ENCODE measurements at places on chromosomes 4 and X. TPM values are rescaled to one million over a fixed set of nuclear protein-coding genes. Genes with fewer than 3 reads are reported as not detected.

The SPATA18 gene
- total RNA-seq: 3.1 TPM

The REELD1 gene
- total RNA-seq: not detected

The PAK3 gene
- 0.60 TPM for total RNA-seq

The PNMA3 gene
- total RNA-seq: 1.4 TPM

The DMRTC1 gene
- total RNA-seq: not detected

The NOCT gene
- 8.5 TPM for total RNA-seq

The MAGEA10 gene
- not detected for total RNA-seq

The RHOH gene
- total RNA-seq: 0.54 TPM

The SMIM10 gene
- total RNA-seq: 6.4 TPM

The KIT gene
- 1.5 TPM for total RNA-seq

The MAGED4 gene
- 0.27 TPM for total RNA-seq

The GASK1B gene
- 68.6 TPM for total RNA-seq

Data from Right ventricle myocardium inferior (tissue), 1 donor.